ENCODE measurements at places on chromosomes 4 and X. TPM values are rescaled to one million over a fixed set of nuclear protein-coding genes. Genes with fewer than 3 reads are reported as not detected.

The KIF4A gene
- 7.6 TPM for total RNA-seq

The ALG13 gene
- total RNA-seq: 67.1 TPM

The SMIM31 gene
- total RNA-seq: 0.11 TPM

The AFP gene
- not detected for total RNA-seq

The CLTRN gene
- total RNA-seq: 2.4 TPM

The DCLK2 gene
- 48.7 TPM for total RNA-seq

The PNMA5 gene
- total RNA-seq: not detected

The MAGEB5 gene
- not detected for total RNA-seq

The TMPRSS11D gene
- total RNA-seq: 0.71 TPM

The SOWAHD gene
- total RNA-seq: 0.49 TPM

The IL2 gene
- not detected for total RNA-seq

The TEC gene
- 3.9 TPM for total RNA-seq

The ARAP2 gene
- total RNA-seq: 8.7 TPM

The GALNTL6 gene
- 9.6 TPM for total RNA-seq

The SLC25A5 gene
- 109 TPM for total RNA-seq

The DSPP gene
- total RNA-seq: 0.05 TPM

The THAP9 gene
- total RNA-seq: 31.2 TPM

The SASH3 gene
- total RNA-seq: 1.4 TPM

The TLR3 gene
- 2.7 TPM for total RNA-seq

The POU3F4 gene
- not detected for total RNA-seq

The CCDC120 gene
- total RNA-seq: 5.6 TPM

The ZFP92 gene
- total RNA-seq: 0.60 TPM

The DTHD1 gene
- not detected for total RNA-seq

The PDZD4 gene
- total RNA-seq: 44.0 TPM

The SH3RF1 gene
- total RNA-seq: 18.5 TPM

The PAGE1 gene
- not detected for total RNA-seq

The SMR3A gene
- not detected for total RNA-seq

The DCAF8L1 gene
- total RNA-seq: not detected

The MORC4 gene
- 29.1 TPM for total RNA-seq

Data from camera-type eye (tissue), 1 donor.